ENCODE measurements at places on chromosomes 12 and 14.

GRCh38 chr14:60815371-60815770 is 80.8 kb downstream of the MNAT1 start:
- DNase-seq: no peak

- DNase-seq: no peak
These were observed 14.9 kb upstream of the LRRK2 start for GRCh38 chr12:40209886-40210285.

- no peak for DNase-seq
These were observed 13.0 kb upstream of the TPCN1 start for GRCh38 chr12:113208041-113208934.

GRCh38 chr12:114450515-114451300 is 44.8 kb upstream of the TBX5 start:
- no peak for DNase-seq

DNA sequence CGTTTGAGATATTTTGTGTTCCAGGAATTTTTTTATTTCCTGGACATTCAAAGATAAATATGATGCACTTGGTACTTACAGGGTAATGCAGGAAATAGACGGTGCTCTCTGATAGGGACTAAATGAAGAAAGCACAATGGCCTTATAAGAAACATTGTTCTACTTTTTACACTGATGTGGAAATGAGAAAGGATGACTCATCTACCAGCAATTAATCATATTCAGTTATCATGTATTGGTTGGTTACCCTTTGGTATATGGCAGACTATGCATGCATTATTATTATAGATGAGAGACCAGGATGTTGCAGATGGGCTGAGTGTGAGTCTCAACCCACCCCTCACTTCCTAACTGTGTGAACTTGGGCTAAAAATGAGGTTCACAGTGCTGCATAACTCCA is 222.2 kb downstream of the FLRT2 start:
- DNase-seq: no peak

- no peak for DNase-seq
These were observed 67.9 kb upstream of the LIN7A start for GRCh38 chr12:81005606-81006005.

DNA sequence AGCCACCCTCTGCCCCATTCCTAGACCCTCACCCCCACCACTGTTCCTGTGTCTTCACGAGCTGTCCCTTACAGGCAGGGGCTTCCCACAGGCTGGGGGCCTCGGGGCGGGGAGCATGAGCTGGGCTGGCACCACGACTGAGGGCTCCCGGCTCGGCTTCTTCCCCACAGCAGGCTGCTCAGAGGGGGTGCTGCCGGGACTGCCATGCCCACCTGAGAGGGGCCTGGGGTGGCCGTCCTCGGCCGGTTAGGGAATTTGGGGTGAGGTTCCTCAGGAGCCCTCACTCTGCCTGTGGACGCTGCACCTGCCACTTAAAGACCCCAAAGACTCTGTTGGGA is 6.8 kb downstream of the SLC25A47 start:
- DNase-seq: no peak

GRCh38 chr12:53098354-53098981 is 1.0 kb downstream of the IGFBP6 start:
- DNase-seq: no peak

GRCh38 chr12:60235261-60235660 is 639.4 kb downstream of the SLC16A7 start:
- DNase-seq: no peak

GRCh38 chr12:104426926-104427546 is 29.7 kb upstream of the CHST11 start:
- DNase-seq: no peak

- no peak for DNase-seq
These were observed 8.8 kb upstream of the MAP4K5 start for GRCh38 chr14:50541159-50541567.

- no peak for DNase-seq
These were observed 46.1 kb upstream of the MMP17 start for GRCh38 chr12:131782061-131782460.

DNA sequence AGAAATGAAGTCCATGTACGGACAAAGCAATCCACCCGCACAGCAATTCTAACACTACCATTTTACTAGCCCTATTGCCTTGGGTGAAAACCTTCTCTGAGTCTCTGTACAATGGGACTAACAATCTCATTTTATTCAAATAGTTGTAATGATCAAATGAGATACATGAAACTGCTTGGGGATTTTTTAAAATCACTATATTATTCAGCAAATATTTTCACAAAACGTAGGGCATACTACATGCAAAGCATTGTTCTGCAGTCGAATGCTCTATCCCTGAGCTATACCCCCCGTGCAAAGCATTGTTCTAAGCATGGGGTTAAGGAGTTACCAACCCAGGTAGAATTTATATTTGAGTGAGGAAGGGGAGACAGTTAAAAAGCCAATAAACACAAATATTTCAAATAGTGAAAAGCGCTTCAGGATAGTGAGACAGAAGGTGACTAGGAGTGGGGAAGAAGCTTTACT is 554 bp upstream of the ATF7 start:
- DNase-seq: no peak

GRCh38 chr12:51472984-51473383 is 48.4 kb downstream of the SLC4A8 start:
- no peak for DNase-seq

GRCh38 chr12:105120551-105120950 is 13.0 kb downstream of the WASHC4 start:
- DNase-seq: peak; percentile 25

DNA sequence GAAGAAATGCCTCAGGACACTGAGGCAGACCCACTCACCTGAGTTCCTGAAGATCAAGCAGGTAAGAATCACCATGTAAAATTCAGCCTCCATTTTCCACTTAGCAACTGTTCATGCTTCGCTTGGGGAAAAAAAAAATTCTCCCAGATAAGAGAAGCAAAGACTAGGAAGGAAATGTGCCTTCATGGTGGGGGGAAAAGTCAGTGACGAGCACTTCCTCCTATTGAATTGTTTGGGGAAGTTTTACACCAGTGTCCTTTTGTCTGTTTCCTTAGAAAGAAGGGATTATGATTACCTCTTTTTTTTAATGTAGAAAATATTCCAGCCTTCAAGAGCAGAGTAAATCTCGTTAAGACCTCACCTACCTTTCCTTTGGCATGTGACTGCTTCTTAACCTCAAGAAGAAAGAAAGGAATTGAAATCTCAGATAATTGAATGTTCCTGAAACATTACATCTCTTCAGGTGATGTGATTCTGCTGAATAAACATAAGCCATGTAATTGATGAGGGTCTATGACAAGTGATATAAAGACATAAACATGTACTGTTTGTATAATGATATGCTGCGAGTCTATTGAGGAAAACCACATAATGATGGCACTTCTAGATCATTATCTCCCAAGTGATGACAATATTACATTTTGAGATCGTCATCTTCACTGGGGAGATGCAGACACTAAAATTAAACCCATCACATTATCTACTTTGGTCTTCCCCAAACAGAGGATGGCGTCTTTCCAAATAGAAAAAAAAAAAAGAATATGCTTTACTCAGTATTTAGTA is at the start of gene PTPRB:
Gene PTPRB, minus strand, starts transcription at position 127 of the 783 bp plus-strand sequence. Its CDS starts 34 bp downstream, at position 93.
- no peak for DNase-seq

GRCh38 chr14:90996967-90997366 is 63.5 kb downstream of the RPS6KA5 start:
- no peak for DNase-seq

- no peak for DNase-seq
These were observed 16.1 kb downstream of the KLRF1 start for GRCh38 chr12:9843407-9843806.

DNA sequence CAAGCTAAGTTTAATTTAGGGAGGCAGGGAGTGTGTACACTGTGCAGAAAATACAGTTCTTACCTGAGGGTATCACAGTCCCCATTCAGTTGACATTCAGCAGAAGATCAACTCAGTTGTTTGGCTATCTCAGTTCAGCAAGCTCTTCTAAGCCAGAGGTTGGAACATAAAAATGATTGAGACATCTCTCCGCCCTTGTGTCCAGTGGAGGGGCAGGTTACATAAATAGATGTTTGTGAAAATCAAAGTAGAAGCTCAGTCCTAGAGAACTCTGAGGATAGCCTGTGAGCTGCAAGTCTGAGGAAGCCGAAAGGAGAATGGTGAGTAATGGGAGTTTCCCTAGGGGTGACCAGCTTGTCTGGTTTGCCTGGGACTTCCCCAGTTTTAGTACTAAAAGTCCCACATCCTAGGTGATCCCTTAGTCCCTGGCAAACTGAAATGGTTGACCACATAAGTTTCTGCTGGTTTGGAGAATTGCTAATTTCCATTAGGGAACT is 251.4 kb upstream of the ATP2B1 start:
- DNase-seq: no peak

DNA sequence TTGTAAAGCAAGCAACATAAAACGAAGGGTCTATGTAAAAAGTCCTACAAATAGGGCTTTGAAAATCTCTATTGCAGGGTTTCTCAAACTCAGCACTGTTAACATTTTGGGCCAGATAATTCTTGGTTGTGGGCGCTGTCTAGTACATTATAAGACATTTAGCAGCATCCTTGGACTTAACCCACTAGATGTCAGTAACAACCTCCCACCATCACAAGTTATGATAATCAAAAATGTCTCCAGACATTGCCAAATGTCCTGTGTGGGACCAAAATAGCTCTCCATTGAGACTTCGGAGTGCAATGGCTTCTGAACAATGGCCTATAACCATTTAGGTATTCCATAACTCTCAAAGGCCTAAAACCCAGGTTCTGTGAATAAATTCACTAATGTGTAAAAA is 22.9 kb upstream of the DHRS7 start:
- DNase-seq: no peak

GRCh38 chr14:76376878-76377734 is 1.2 kb downstream of the ESRRB start:
- DNase-seq: no peak

GRCh38 chr12:4223273-4223845 is 50.2 kb upstream of the CCND2 start:
- DNase-seq: no peak

DNA sequence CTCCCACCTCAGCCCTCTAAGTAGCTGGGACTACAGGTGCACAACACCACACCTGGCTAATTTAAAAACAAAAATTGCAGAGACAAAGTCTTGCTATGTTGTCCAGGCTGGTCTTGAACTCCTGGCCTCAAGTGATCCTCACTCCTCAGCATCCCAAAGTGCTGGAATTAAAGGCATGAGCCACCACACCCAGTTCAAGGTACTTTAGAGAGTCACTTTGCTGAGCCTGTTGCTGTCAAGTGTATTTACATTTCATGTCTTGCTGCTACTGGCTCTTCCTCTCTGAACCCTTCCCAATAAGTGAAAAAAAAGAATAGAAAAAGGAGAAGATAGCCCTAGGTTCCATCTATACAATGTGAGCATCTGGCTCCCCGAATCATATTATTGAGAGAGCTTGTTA is 38.4 kb downstream of the SLCO1A2 start:
- DNase-seq: no peak

GRCh38 chr14:75770635-75771034 is 109.6 kb downstream of the TTLL5 start:
- no peak for DNase-seq

DNA sequence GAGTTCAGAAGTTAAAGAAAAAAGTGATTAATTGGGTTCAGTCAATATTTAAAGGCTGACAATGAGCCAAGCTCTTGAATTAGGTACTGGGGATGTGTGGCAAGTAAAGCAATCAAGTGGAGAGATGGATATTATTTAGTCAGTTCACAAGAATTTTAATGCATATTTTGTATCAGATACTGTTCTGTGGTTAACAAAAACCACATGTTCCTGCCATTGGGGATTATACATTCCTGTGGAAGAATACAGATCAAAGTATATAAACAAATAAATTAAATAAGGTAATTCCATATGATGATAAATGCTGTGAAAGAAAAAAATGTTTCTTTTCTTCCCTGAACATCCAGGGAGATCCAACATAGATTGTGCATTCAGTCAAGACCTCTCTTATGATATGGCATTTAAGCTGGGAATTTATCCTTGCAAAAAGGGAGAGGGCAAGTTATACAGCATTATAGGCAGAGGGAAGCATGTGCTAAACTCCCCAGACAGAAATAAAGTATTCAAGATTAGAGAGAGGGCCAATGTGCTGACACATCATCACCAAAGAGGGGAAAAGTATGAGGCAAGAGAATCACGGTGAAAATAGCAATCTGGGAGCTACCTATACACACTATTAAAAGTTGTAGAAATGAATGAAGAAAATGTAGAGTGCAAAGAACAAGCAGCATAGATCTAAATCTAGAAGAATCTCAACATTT is 17.6 kb upstream of the A2M start:
- DNase-seq: no peak

GRCh38 chr12:122732611-122733010 is 2.0 kb upstream of the HCAR1 start:
- no peak for DNase-seq

GRCh38 chr14:101185073-101185835 is 281.7 kb upstream of the RTL1 start:
- no peak for DNase-seq

GRCh38 chr12:107551434-107551833 is 134.2 kb upstream of the PWP1 start:
- no peak for DNase-seq

DNA sequence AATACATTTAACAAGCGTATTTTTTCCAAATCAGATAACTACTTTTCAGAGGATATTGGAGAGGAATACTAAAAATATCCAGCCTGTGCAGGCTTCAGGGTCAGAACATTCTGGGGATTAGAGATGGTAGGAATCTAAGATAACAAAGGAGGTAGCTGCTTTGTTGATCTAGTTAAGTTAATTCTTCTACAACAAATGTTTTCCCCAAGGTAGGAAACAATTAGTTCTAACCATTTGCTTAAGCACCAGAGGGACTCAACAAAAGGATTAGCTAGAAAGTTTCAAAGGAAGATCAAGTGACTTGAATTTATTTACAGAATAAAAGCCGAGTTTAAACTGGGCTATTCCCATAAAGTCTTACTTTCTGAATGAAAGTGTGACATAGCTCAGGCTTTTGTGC is 524.2 kb downstream of the TMTC2 start:
- no peak for DNase-seq

GRCh38 chr14:33810308-33810707 is 140.6 kb downstream of the EGLN3 start:
- DNase-seq: no peak

DNA sequence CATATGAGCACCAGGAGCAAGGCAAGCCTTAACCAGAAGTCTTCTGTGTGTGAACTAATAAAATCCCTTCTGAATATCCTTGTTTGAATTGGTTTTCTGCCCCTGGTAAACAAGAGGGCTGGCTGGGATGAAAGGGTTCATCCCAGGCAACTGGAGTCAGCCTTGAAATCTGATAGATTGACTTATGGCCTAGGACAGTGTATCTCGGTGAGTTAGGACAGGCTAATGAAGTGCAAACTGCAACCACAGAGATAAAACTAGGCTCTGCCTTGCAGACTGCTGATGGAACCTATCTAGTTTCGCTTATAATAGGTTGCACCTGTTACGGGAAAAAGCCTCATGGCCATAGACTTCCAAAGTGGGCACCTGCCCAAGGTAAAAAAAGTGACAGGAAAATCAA is 451.9 kb upstream of the NOVA1 start:
- DNase-seq: no peak

- no peak for DNase-seq
These were observed 65.4 kb downstream of the RBM19 start for GRCh38 chr12:113900716-113901115.

- DNase-seq: no peak
These were observed 2.4 kb downstream of the C14orf180 start for GRCh38 chr14:104582005-104582404.

GRCh38 chr14:69374235-69374634 is 23.9 kb downstream of the ERH start:
- DNase-seq: no peak

- no peak for DNase-seq
These were observed 177.2 kb upstream of the NPAS3 start for GRCh38 chr14:32761381-32761968.

All from hematopoietic multipotent progenitor cell treated with erythropoietin and hydrocortisone succinate and interleukin-3 and kit ligand, for 17 days (in vitro differentiated cells).